NCI-H2081 (cell line): ENCODE measurements at places on chromosomes 12 and 14.

DNA sequence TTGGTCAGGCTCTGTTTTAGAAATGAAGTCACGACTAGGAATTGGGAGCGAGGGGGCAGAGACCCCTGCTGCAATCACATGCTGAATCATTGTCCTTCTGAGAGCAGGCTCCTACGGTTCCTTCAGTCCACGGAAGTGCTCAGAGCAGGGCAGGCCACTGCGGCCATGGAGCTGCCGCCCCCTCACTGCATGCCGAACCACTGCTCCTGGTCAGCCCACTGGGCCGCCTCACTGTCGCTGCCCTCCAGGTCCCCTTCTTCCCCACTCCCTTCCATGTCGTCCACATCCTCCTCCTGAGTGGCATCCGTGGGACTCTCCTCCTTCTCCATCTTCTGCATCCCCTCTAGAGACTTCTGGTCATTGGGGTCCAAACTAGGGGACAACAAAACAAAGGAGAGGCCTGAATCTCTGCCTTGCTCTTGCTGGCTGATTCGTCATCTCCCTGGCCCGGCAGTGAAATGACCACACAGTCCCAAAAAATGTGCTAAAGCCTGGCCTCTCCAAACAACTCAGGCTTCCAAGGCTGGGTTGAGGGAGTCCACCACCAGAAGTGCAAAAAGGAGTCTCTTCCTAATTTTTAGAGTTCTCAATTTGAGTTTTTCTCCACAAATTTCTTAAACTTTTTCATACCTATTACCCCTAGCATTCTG is 29.4 kb downstream of the ANAPC7 start:
- DNase-seq: no peak

DNA sequence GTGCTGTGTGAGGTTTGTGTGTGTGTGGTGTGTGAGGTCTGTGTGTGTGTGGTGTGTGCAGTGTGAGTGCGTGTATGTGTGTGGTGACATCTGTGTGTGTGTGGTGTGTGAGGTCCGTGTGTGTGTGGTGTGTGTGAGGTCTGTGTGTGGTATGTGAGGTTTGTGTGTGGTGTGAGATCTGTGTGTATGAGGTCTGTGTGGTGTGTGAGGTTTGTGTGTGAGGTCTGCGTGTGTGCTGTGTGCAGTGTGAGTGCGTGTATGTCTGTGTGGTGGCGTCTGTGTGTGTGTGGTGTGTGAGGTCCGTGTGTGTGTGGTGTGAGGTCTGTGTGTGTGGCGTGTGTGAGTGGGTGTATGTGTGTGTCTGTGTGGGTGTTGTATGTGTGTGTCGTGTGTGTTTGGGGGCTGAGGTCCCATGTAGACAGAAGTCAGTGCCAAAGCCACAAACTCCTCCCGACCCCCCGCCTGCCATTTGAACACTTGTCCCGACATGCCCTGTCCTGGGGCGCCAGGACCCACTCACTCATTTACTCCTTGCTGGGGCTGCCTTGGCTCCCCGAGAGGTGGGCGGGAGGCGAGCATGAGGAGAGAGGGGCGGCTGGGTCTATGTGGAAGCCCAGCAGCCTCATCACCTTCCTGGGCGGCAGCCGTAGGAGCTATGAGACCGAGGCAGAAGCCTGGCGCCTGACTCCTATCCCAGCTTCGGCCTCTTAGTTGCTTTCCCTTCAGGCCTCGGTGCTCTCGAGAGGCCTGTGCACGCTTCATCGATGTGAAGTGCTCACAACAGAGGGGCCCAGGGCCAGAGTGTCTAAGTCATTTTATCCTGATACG is 20.5 kb downstream of the RILPL1 start:
- DNase-seq: no peak

- peak; percentile 80 for DNase-seq
Measured at GRCh38 chr12:89247541-89247942, 104.8 kb downstream of the DUSP6 start.

GRCh38 chr12:118060301-118061010 is 523 bp downstream of the WSB2 start:
- no peak for DNase-seq

GRCh38 chr12:64781280-64782190 is 22.3 kb upstream of the GNS start:
- peak; percentile 48 for DNase-seq

GRCh38 chr12:69694123-69694522 is 5.0 kb downstream of the BEST3 start:
- no peak for DNase-seq

DNA sequence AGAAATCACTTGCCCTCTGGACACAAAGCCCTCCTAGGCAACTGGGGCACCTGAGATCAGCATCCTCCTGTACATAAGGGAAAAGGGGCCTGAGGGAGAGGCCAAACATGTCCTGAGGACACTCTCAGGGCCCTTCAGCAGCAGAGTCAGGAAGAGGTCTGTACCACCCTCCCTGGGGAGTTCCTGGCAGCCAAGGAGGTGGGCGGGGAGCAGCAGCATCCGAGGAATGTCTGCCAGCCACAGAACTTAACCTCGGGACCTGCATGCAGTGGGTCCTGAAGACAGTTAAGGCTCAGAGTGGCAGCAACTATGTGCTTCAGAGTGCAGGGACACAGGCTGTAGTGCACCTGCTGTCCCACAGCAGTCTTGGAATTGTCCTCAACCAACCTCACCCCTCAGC is 62.1 kb downstream of the SPTB start:
- DNase-seq: no peak

DNA sequence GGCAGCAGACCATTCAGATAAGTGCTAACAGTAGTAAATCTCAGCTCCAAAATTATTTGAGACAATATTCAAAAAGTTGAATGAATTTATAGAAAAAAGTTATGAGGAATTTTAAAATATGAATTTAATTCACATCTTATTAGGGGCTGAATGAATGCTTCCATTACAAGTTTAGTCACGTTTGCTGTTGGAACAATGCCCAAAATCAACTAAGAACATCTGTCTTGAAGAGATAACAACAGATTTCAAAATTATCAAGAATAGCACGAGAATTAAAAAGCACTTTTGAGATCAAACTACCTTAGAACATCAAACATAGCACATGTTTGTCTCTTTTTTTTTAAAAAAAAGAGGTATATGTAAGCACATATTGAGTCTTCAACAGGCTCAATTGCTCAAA is 115.4 kb upstream of the PPFIA2 start:
- no peak for DNase-seq

GRCh38 chr14:26128931-26129671 is 468.7 kb downstream of the NOVA1 start:
- peak; percentile 8 for DNase-seq

DNA sequence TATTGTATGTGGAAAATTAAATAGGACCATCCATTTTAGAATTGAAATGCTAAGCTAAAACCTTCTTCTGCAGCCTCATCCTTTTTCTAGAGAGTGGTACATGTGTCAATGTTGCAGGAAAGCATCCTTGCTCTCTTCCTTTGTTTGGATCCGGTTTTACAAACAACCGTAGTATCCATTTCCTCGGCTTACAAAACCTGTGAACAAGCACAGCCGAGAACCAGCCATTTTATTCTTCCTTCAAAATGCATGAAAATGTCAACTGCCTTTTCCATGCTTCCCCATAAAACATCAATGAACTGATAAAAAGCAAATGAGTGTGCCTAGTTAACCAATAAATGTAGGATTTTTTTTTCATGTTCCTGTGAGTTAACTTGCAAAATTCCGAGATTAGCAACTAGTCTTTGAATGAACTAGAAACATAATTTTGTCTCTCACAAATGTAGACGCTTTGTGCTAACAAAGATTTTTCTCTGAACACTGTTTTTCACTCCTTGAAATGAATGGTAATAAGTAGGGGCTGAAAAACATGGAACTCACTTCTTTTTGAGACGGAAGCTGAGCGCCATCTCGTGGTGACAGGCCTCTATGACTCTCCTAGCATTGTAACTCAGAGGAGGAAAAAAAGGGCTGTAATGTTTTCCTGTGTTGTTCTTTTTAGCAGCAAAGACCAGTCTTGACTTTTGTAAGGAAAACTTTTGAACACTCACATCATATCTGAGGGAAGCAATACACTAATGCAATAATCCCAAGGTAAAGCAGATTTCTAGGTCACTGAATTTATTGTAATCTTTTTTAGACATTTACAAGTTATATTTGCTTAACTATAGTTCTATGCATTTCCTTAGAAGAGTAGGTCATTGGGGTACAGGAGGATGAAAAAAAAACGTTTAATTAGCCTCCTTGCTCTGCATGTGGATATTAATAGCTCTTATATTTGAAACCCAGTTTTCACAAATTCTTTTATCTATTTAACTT is 157.4 kb upstream of the FOXG1 start:
- peak; percentile 79 for DNase-seq

DNA sequence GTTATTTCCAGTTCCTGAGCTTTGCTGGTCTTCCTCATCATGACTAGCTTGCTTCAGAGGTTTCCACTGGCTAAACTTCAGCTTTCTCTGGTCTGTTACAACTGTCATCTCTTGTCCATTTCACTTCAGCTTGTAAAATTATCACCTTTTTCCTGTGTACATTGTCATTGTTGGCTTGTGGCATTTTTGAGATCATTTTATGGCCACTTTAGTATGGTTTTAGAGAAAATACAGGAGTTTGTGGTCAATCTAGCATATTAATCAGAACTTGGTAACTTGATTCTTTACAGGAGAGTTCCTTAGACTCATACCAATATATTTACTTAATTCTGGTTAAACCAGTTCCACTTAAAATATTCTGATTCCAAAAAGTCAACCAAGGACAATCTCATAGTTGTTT is 235.9 kb upstream of the KITLG start:
- DNase-seq: no peak

GRCh38 chr12:39327510-39327909 is 115.4 kb downstream of the KIF21A start:
- DNase-seq: no peak

- no peak for DNase-seq
Measured at GRCh38 chr12:124481772-124482566, 85.4 kb downstream of the NCOR2 start.

GRCh38 chr12:120979862-120980696 is 1.7 kb downstream of the HNF1A start:
- DNase-seq: no peak

GRCh38 chr14:91748049-91748448 is 16.2 kb upstream of the CATSPERB start:
- DNase-seq: no peak

DNA sequence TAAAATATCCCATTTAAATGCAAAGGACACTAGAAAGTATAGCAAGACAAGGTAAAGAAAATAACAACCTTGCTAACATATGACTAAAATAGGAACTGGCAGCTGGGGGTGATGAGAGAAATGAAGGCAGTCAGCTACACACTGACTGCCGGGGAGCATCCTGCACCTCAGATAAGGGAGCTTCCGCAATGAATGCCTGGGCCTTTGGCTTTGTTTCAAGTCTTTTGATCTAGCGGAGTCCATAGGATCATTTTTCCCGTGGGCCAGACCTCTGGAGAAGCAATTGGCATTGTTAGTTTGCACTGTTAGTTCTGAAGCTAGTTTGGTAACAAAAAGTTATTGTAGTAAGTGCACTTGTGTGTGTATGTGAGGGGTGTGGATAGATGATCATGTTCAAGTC is 639.9 kb downstream of the DIO2 start:
- DNase-seq: no peak

DNA sequence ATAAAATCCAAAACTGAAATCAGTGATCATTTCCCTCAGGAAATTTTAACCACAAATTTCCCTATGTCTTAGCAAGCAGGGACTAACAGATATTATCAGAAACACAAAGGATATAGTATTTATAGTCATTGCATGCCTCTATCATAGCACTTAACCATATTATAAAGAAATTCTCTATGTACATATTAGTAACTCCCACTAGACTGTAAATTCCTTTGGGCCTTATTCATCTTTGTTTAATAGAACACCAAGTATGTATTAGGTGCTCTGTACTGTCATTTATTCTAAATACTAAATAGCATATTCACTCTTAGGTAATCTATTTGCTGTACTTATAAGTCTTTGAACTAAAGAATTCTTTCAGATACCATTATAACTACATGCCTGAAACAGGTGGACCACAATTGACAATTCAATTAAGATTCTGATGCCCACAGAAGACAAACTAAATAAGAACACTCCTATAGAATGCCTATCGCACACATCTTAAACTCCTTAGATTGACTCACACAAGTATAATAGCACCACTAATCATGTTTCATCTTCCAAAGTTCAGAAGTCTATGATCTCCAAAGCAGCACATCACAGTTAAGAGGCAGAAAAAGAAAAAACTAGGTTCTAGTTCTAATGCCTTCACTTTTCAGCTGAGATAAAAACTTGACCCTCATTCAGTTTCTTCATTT is 134.1 kb downstream of the FSCB start:
- no peak for DNase-seq

- DNase-seq: no peak
Measured at GRCh38 chr14:20333494-20333841, 389 bp upstream of the CCNB1IP1 start.

DNA sequence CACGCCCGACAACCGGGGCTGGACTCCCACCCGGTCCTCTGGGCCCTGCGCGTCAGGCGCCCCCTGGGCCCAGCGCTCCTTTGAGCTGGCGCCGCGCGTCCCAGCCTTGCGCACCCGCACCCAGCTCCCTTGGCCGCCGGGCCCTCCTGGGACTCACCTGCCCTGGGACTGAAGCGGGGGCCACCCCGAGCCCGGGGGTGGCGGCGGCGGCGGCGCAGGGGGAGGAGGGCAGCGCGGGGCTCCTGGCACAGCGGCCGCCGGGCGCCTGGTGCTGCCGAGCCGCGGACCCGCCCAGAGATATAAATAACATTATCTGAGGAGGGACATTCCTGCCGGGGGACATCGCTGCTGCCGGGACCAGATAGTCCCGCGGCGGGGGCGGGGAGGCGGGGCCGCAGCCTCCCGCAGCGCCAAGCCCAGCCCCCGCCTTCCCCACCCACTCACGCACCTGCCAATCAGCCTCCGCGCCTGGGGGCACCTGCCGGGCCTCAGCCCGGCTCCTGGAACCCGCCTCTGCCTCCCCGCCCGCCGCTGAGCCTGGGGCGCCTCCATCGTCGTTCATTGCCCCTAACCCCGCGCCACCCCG is at the start of gene SPTB:
Gene SPTB (minus strand): TSS at position 273 of the 586 bp plus-strand sequence. CDS start 56,813 bp downstream, outside the sequence.
- peak; percentile 73 for DNase-seq

GRCh38 chr12:72214163-72214562 is 58.0 kb upstream of the TRHDE start:
- DNase-seq: no peak

DNA sequence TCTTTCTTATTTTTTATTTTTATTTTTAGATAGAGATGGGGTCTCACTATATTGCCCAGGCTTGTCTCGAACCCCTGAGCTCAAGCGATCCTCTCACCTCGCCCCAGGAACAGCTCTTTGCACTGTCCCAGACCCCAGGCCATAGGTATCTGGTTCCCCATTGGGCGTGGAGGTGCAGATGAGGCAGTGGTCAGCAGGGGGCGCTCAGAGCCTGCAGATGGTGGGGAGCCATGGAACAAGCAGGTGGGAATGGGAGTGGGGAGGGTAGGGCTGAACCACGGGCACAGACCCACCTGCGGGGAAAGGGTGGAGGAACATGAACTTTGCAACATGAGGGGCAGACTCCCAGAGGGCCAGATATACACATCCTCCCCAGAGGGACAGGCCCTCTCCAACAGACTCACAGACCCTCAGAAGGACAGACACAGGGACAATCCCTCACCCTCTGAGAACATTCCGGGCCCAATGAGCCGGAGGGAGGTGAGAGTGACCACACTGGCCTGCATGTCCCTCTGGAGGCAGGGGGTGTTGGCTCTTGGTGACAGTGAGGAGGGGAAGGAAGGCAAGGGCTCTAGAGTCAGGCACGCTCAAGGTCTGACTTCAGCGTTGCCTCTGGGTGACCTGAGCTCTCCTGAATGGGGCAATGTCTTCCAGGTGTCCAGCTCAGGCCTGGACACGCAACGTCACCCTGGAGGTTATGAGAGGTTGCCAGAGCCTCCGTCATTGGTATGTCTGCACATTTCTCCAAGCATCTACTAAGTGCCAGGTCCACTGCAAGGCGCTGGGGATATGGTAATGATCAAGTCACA is 34.9 kb downstream of the KRT80 start:
- peak; percentile 72 for DNase-seq

- no peak for DNase-seq
Measured at GRCh38 chr12:114096461-114096860, 130.3 kb upstream of the RBM19 start.
